NCI-H774 (cell line): ENCODE measurements at places on chromosomes 3 and 15.

GRCh38 chr3:157051055-157051454 is 108.9 kb downstream of the CCNL1 start:
- no peak for DNase-seq

DNA sequence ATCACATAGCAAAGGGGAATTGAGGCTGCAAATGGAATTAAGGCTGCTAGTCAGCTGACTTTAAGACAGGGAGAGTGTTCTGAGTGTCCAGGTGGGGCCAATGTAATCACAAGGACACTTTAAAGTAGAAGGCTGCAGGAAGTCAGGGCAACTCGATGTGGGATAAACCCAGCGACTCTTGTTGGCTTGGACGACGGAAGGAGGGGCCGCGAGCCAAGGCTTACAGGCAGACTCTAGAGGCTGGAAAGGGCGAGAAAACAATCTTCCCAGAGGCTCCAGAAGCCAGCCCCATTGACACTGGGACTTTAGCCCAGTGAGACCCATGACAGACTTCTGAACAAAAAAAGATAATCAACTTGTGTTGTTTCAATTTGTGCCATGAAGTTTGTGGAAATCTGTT is 12.9 kb upstream of the MUSTN1 start:
- no peak for DNase-seq

DNA sequence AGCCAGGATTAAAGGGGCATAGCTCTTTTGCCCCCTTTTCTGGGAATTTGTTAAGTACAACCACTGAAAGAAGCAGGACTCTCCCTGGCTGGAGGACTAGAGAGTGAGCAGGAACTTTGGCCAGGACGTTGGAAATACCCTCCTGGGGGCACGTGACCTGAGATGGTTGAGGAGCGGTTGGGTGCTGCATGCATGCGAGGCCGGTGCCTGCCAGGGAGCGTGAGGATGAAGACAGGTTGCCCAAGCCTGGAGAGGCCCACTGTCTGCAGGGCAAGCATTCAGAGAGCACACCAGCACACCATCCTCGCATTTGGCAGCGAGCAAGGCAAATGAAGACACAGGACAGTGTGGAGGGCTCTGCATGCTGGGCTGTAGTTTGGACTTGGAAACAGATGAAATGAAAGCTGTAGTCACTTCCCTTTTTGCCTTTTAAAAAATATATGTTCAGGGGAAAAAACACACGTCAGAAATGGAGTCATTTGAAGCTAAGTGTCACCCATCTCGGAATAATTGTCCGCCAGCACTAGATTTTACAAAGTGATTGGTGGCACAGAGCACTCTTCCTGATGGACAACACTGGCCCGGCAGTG is 217.6 kb downstream of the SLCO3A1 start:
- DNase-seq = no peak

DNA sequence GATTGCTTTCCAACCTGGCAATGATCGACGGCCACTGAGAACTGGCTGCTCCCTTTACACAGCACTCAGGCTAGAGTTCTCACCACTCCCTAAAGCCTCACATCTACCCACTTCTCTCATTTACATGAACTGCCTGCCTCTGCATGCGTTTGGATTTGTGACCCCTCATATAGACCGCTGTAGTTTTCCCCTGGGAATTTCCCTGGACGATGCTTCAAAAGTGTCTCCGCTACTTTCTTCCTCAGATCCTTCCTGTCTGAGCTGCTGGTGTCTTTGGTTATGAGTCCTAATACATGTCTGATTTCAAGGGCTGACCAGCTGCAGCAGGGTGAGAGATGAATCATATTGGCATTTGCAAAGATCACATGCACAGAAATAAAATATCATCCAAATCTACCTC is 116.7 kb upstream of the ETV5 start:
- DNase-seq = no peak

GRCh38 chr15:57158589-57158988 is 217.7 kb upstream of the CGNL1 start:
- peak; percentile 54 for DNase-seq

DNA sequence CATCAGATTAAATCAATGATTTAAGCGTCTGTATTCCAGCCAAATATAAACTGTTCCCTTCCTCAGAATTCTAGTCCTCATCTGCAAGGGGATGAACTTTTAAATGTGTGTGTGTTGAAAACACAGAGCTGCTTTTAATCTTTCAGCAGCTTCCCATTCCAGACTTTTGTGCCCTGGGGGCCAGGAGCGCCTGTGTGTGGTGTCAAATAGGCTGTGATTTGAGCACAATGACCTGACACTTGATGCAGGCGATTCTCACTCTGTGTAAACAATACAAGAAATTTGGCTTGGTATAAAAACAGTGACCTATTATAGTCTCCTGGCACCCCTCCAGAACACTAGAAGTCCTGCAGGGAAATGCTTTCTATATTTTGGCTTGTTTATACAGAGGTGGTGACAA is 274.6 kb upstream of the ROPN1 start:
- DNase-seq = peak; percentile 46

- DNase-seq = no peak
These were observed 200.7 kb downstream of the TLE3 start for GRCh38 chr15:69897061-69897460.

DNA sequence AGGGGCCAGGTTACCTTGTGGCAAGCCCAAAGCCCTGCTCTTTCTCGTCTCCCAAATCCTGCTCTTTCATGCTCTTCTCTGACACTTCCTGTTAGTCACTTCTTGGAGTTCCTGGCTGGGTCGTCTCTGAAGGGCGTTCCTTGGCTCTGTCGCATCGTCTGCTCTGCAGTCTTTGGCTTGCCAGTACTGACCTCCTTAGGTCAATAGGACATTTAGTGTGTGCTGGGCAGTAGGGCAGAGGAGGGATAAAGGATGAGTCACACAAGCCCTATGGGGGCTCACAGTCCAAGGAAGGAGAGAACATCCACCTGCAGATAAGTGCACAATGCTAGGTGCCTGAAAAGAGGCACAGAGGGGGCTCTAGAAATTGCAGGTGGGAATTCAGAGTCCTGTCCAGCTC is 87.5 kb downstream of the FAM43A start:
- no peak for DNase-seq

DNA sequence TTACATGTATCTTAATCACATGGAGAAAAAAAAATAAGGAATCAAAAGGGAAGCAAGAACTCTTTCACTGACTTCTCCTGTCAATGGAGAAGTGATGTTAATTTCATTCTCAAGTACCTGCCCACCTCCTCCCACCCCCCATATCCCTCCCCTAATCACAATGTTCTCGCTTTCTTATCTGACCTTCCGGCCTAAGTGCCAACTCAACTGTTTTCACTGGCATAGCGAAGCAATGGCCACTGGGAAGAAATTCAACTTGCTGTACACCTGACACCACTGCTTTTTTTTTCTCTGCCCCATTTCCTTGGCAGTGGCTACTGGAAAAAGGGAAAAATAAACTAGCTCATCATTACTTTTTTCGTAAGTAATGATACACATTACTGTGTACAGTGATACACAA is 3.8 kb downstream of the SGO1 start:
- no peak for DNase-seq

GRCh38 chr15:74776821-74777768 is 4.8 kb upstream of the CSK start:
- DNase-seq = no peak
